CD8-positive, alpha-beta memory T cell (primary cell): ENCODE measurements at places on chromosomes 3 and 15. TPM values are rescaled to one million over a fixed set of nuclear protein-coding genes. Genes with fewer than 3 reads are reported as not detected.

DNA sequence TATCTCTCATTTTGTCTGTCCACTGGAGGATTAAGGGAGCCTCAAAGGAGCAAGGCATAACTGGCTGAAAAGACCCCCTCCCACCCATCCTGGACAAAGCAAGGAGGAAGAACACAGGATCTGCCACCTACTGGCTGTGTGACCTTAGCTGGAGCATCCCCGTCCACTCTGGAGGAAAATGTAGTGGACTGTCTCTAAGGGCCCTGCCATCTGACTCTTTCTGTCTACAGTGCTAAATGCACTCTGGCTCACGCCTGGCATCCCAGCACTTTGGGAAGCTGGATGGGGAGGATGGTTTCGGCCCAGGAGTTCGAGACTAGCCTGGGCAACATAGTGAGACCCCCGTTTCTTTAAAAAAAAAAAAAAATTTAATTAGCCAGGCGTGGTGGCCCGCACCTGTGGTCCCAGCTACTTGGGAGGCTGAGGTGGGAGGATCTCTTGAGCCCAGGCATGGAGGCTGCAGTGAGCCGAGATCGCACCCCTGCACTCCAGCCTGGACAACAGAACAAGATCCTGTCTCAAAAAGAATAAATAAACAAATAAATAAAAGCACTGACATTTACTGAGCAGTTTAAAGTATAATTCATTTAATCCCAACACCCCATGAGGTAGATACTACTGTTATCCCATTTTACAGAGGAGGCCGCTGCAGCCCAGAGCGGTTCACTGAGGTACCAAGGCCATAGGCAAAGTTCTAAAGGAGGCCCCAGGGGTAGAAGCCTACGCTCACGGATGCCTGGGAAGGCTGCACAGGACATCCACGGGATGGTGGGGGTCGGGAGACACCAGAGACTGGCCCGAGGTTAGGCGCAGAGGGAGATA, 1.1 kb downstream of the TBC1D2B start:
- no peaks in the 10 kb centered on the region for H3K36me3 ChIP-seq
- H3K27ac ChIP-seq: peak overlapping the region; percentile 72
- H3K4me3 ChIP-seq: peak overlapping the region; percentile 79
- no peaks in the 10 kb centered on the region for H3K27me3 ChIP-seq
- H3K4me1 ChIP-seq: peaks cover 41% of the 10 kb centered on the region

DNA sequence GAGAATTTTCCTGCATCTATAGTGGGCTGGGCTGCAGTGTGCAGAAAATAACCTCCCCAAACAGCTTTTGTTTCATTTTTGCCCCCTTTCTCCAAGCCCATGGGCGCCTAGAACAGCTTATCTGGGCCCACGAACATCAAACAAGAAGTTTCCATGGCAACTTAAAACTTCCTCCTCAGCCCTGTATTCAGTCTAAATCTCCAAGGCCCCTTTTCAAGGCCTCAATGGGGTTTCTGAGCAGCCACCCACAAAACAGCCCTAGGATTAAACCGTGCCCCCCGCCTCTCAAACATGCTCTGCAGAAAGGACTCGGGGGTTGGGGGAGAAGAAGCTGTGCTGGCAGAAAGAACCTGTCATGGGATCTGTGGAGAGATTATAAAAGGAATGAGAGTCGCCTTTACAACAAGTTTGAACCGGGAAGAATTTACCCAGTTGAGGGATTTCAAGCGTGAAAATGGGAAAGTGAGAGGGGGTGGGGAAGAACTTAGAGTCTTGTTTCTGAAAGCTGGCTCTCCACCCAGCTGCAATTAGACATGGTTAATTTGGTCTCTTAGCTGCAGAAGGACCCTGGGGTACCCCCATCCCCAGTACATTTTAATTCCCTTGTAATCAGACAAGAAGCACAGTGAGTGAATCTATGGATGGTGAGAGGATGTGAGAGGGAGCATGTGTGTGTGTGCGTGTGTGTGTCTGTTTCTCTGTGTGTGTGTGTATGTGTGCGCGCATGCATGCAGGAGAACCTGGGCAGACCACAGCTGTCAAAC, 4.3 kb upstream of the FAM107A start:
- no peak overlapping the region for H3K27ac ChIP-seq
- peaks cover 16% of the 10 kb centered on the region for H3K27me3 ChIP-seq
- H3K36me3 ChIP-seq: no peaks in the 10 kb centered on the region
- H3K4me3 ChIP-seq: no peak overlapping the region

HYAL1 gene
- total RNA-seq: not detected

DNA sequence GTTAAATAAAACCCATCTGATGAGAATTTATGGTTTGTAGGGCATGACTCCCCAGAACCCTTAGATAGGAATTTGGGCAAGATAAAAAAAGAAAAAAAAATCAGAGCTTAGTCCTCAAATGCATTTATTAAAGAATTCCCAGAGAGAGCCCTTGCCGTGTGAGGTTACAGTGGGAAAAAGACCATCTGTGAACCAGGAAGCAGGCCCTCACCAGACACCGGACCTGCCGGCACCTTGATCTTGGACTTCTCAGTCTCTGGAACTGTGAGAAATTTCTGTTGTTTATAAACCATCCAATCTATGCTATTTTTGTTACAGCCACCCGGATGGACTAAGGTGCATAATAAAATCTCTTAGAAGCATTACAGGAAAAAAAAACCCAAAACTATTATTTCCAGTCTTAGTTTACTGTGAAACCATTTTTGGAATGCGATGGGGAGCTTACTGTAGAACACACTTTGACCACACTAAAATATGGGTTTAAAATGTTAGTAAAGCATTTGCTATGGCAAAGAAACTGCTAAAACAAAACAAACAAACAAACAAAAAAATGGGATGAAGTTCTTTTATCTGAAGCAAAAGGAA, 72.2 kb downstream of the LEKR1 start:
- no peaks in the 10 kb centered on the region for H3K27me3 ChIP-seq
- no peak for DNase-seq
- no peaks in the 10 kb centered on the region for H3K36me3 ChIP-seq
- no peak overlapping the region for H3K4me3 ChIP-seq

GRCh38 chr3:147497286-147497685, 88.1 kb downstream of the ZIC1 start:
- no peak overlapping the region for H3K27ac ChIP-seq
- no peaks in the 10 kb centered on the region for H3K4me1 ChIP-seq
- no peak overlapping the region for H3K4me3 ChIP-seq
- no peaks in the 10 kb centered on the region for H3K27me3 ChIP-seq

WNT7A gene
- total RNA-seq: 0.38 TPM

GRCh38 chr3:36937492-36937891, 7.4 kb downstream of the TRANK1 start:
- no peak for DNase-seq
- H3K27me3 ChIP-seq: no peaks in the 10 kb centered on the region
- no peaks in the 10 kb centered on the region for H3K4me1 ChIP-seq
- no peaks in the 10 kb centered on the region for H3K36me3 ChIP-seq
- H3K27ac ChIP-seq: no peak overlapping the region
- no peak overlapping the region for H3K4me3 ChIP-seq

GRCh38 chr15:24617646-24618045, 57.9 kb upstream of the NPAP1 start:
- no peaks in the 10 kb centered on the region for H3K27me3 ChIP-seq
- no peaks in the 10 kb centered on the region for H3K4me1 ChIP-seq
- H3K4me3 ChIP-seq: no peak overlapping the region
- no peak overlapping the region for H3K27ac ChIP-seq

DNA sequence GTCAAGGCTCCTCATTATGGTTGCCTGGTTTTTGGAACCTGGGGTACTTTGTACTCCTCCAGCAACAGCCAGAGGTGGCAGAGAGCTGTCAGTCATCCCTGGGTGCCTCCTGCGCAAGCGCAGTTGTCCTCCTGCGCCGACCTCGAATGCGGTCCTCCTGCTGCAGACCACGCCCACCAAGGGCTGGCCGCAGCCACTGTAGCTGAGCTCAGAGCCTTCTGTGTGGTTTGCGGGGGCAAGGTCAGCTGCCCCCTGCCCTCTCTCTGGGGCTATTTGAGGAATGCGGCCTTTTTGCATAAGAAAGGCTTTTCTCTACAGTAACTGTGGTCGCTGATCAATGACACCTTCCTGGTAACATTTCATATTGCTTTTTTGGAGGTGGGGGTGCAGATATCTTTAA, 131.3 kb upstream of the SNRPN start:
- no peak overlapping the region for H3K27ac ChIP-seq
- H3K36me3 ChIP-seq: no peaks in the 10 kb centered on the region
- DNase-seq: no peak
- H3K4me3 ChIP-seq: no peak overlapping the region

DNA sequence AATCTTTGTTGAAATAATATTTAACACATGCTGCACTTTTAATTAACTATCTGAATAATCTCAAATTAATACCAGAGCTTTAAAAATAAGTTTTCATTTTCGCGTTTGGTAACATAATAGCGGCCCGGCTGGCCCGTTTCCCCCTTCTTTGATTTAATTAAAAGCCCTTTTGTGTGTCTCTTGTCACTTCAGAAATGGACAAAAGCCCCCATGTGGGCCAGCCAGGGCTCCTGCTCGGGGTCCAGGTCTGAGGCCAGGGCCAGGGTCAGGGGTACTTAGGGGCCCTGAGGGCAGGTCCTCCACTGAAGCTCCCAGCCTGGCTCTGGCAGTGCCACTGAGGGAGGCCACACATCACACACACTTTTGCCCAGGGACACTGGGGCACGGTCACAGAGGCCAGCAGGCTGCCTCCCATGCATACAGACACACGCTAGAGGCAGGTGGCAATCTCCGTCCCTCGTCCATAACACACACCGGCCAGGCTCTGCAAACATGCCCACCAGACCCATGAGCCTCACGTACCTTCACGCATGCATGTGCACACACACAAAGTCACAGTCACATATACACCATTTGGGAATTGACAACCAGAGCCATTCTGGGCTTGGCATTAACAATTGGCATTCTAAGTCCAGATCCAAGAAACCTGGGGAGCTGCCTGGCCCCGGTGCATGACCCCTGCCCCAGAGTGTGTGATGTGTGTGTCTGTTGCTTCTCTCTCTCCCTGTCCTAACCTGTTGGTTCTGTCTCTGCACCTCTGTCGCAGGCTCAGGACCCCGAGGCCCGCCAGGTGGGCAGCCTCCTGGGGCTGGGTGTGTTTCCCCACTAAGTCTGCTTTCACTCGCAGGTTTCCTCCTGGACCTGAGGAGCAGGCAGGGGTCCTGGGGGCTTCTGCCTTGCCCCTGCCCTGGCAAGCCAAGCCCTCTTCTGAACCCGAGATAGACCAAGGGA, 38.5 kb downstream of the DNAJB8 start:
- no peaks in the 10 kb centered on the region for H3K36me3 ChIP-seq
- DNase-seq: no peak
- H3K27me3 ChIP-seq: peaks cover 8% of the 10 kb centered on the region
- H3K27ac ChIP-seq: no peak overlapping the region

SEMA5B gene
- total RNA-seq: not detected

GRCh38 chr3:156511987-156512677, 42.8 kb downstream of the SSR3 start:
- no peaks in the 10 kb centered on the region for H3K27me3 ChIP-seq
- no peak for DNase-seq
- no peak overlapping the region for H3K27ac ChIP-seq
- H3K4me3 ChIP-seq: no peak overlapping the region

DNA sequence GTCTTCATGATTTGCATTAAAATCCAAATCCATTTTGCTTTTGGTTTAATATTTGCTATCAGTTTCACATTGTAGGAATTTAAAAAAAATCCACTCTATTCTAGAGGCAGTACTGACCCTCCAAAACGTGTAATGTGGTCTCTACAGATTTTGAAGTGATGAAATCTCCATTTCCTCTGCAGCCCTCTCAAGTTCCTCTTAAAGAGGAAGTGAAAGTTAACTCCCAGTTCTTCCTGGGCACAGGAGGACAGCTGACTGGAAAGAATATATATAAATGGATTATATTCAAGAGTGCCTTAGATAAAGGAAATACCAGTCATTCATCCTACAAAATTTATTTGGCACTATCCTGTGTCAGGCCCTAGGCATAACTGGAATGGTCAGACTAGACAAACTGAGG, 83.5 kb upstream of the PLCL2 start:
- no peak overlapping the region for H3K27ac ChIP-seq
- no peak overlapping the region for H3K4me3 ChIP-seq
- DNase-seq: no peak

DNA sequence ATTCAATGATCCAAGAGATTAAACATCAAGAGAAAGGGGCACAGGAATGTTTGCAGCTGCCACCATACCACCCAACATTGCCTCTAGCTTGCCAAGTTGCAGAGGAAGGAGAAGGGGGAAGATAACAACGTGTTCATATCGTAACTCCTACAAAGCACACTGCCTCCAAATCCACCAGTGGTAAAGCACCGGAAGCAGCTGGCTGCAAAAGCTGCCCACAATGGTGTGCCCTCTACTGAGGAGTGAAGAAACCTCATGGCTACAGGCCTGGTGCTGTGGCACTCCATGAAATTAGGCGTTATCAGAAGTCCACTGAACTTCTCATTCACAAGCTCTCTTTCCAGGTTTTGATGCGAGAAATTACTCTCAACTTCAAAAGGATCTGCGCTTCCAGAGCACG, 263.9 kb upstream of the STT3B start:
- H3K36me3 ChIP-seq: no peaks in the 10 kb centered on the region
- DNase-seq: no peak
- H3K4me1 ChIP-seq: no peaks in the 10 kb centered on the region
- H3K4me3 ChIP-seq: no peak overlapping the region
- no peak overlapping the region for H3K27ac ChIP-seq
- H3K27me3 ChIP-seq: no peaks in the 10 kb centered on the region

GRCh38 chr15:57251941-57252340, 124.4 kb upstream of the CGNL1 start:
- H3K27ac ChIP-seq: no peak overlapping the region
- H3K4me3 ChIP-seq: no peak overlapping the region

TRH gene
- not detected for total RNA-seq

DNA sequence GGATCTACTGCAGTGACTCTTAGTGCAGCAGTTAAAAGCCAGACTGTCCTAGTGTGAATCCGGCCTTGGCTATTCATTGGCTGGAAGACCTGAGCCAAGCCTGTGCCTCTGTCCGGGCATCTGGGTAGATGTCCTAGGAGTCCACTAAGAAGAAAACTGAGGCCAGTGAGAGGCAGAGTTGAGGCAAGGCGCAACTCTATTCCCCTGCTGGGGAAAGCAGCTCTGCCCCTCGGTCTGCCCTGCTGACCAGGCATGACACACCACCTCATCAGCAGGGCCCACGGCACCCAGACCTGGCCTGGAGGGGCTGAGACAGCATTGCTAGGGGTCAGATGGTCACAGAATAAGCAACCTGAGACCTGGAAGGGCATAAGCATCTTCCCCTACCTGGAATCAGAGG, 46.7 kb upstream of the ABHD2 start:
- H3K4me1 ChIP-seq: no peaks in the 10 kb centered on the region
- DNase-seq: no peak
- H3K4me3 ChIP-seq: no peak overlapping the region
- H3K27ac ChIP-seq: no peak overlapping the region
- no peaks in the 10 kb centered on the region for H3K36me3 ChIP-seq

DNA sequence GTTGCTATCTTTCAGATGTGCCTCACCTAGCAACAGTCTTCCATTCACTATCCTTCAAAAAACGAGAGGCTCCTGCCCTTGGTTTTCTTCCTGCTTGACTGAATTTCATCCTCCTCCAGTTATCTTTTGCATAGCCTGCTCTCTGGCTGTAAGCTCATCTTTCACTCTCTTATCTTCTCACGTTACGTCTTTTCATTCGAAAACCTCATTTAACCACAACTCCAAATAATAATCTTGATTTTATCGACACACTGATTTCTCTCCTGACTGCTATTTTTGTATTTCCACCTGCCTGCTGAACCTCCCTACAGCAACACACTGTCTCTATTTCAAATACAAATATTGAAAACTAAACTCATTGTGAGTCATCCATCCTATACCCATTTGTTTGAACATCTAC, 230.7 kb upstream of the TMC3 start:
- no peaks in the 10 kb centered on the region for H3K36me3 ChIP-seq
- H3K4me3 ChIP-seq: no peak overlapping the region
- no peaks in the 10 kb centered on the region for H3K4me1 ChIP-seq
- no peaks in the 10 kb centered on the region for H3K27me3 ChIP-seq

FNDC3B gene
- 17.4 TPM for total RNA-seq
